Brain microvascular endothelial cell (primary cell): ENCODE measurements at places on chromosomes 13 and 19.

GRCh38 chr13:112890316-112891145 lies 78.5 kb upstream of the MCF2L start:
- DNase-seq = no peak

- DNase-seq = no peak
Observed at GRCh38 chr19:7603919-7604318, 8.3 kb downstream of the CAMSAP3 start.

DNA sequence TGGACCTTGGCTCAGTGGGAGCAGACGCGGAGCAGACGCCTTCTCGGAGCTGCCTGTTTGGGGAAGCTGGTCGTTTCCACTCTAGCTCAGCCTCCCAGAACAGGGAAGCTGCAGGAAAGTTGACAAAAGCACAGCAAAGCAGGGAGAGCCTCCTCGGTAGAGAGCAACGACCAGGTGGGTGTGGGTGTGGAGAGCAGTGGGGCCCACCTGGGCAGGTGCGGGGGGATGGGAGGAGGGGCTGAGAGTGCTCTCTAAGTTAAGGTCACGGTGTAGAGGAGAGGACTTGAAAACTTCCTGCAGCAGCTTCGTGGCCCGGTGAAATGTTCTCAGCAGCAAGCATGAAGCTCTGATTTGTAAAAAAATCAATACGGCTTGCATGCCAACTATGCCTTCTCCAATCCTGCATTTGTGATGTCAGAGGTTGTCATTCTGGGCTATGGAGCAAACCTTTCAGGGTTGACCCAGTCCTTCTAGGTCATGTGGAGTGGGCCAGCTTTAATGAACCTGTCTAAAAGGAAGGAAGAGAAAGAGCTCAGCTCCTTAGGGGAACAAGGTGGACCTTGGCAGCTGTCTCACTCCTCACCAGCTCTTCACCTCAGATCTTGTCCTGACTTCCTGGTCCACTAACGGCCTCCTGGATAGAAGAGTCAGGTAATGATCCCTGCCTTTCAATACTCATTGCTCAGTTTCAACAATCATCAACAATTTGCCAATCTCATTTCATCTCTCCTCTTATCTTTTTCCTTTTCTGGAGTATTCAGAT lies 85.8 kb upstream of the UBL3 start:
- no peak for DNase-seq

DNA sequence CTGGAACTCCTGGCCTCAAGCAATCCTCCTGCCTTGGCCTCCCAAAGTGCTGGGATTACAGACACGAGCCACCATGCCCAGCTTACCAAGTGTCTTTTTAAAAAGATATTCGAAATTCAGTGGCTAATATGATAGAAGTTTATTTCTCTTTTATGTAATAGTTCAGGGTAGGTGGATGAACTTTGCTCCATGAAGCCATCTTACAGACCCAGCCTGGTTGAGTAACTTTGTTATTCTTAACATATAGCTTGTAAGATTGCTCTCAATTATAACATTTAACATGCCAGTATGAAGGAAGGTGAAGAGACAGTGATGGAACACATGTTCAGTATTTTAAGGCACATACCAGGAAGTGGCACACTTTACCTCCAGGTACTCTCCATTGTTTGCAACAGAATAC lies 42.4 kb downstream of the ZIC2 start:
- no peak for DNase-seq

GRCh38 chr13:44664308-44664707 lies 88.2 kb upstream of the TSC22D1 start:
- no peak for DNase-seq

GRCh38 chr13:105278943-105279381 lies 1256.5 kb downstream of the EFNB2 start:
- DNase-seq = no peak

GRCh38 chr13:111253365-111253872 lies 67.0 kb upstream of the TEX29 start:
- no peak for DNase-seq

DNA sequence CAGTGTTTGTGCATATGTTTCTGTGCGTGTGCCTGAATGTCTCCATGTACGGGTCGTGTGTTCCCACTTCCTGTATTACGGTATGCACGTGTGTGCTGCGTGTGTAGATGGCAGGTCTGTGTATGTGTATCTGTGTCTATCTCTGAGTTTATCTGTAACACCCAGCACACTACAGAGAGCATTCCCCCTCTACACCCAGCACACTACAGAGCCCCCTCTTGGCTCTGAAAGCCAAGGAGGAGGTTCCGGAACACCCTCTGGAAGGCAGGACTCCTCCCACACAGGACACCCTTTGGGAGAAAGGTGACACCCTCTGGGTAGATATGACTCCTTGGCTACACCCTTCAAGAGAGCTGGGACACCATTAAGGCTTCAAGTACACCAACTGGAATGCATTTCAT lies 2.1 kb upstream of the ERFL start:
- no peak for DNase-seq

DNA sequence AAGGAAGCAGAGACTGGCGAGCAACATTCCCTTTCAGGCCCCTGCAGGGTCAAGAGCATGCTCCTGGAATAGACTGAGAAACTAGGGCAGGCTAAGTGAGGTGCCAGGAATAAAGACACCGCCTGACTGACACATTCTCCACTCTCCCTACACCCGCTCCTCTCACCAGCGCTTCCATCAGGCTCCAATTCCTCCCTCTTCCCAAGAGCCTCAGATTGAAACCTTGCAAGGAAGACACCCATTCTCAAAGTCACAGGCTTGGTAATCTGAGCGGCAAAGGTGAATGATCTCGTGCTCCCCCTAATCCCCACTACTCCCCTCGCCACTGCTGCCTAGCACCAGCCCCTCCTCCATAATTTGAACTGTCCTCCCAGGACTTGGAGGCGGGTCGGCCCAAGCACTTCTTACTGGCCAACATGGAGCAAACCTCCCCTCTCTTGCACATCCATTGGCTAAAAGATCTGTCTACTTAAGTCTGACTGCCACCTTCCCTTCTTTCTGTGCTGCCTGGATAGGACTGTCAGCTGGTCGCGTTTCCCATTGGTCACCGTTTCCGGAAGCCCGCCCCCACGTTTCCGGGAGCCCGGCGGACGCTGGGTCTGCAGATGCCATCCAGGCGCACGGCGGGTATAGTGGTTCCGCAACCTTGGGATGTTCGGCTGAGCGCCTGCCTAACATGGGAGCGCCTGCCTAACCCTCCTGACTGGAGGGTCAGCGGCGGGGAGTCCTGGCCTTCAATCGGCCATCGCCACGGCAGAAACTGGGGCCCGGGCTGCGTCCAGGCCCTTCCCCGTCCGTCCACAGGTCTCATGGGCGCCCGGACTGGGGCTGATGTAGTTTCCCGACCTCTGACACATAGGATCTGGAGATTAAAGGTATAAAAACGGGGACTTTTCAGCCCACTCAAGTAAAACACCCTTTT lies 33.6 kb downstream of the ZNF383 start:
- DNase-seq = peak; percentile 98

GRCh38 chr13:99087098-99087953 lies 109.5 kb upstream of the DOCK9 start:
- peak; percentile 73 for DNase-seq

- no peak for DNase-seq
Observed at GRCh38 chr19:5678071-5678718, 2.1 kb downstream of the MICOS13 start.

GRCh38 chr13:36997716-36998427 lies 1.3 kb downstream of the ALG5 start:
- DNase-seq = no peak

DNA sequence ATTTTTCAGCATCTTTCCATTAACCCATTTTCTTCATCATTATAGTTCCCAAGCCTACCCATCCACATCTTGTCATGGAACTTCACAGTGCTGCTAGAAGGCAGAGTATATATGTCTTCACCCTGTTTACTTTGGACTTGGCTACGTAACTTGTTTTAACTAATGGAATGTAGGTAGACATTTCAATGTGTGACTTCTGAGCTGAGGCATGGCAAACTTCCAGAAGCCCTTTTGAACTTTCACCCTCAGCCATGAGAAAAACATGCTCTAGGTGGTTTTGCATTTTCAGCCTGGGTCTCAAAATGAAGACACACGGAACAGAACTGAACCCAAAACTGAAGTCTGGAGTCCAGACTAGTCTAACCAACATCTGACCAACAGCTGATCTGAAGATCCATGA lies 3.2 kb downstream of the TEX30 start:
- no peak for DNase-seq

DNA sequence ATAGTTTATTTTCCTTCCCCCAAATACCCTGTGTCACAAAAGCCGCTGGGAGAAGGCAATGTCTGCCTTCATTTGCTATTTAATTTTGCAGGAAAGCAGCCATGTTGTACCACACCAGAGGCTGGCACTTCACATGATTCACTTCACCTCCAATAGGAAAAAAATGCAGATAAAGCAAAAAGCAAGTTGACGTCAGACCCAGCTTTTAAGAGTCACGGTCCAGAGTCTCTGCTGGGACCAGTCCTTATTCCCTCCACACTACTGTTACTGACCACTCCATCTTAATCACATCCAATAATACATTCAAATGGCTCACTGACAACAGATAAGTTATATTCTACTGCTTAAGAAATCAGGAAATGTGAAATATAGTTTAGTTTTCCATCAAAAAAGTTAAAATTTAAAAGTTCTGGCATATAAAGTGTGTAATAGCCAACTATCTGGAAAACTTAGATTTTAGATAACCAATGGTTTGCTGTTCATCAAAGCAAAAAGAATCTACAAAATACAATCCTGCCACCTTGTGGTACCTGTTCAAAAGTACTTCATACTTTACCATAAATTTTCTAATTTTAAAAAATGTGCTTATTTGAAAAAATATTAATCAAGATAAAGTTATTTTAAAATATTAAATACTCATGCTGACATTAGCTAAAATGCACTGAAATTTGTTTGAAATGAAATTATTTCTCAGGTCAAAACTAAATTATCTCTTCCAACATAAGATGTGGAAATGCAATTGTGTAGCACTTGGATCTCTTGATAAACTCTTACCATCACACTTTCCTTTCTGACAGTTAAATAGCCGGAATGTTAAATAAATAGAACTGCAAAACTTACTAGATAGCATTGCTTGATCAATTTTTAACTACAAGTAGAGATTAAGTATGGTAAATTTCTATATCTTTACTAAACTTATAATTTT lies 97.3 kb downstream of the SERP2 start:
- no peak for DNase-seq

DNA sequence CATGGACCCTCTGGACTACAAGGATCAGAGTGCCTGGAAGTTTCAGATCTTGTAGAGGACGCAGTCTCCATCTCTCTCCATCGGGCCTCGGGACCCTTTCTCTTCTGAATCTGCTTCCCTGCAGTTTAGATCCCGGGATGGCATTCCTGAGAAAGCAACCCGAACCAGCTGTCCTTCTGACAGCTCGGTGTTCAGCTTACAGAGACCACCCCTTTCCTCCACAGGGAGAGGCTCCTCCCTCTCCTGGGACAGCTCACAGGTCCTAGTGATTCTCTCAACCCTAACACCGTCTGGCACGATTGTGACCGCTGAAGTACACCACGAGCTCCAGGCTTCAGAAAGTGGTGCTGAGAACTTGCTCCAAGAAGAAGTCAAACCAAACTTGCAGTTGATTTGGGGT lies 18.2 kb downstream of the CRX start:
- no peak for DNase-seq

DNA sequence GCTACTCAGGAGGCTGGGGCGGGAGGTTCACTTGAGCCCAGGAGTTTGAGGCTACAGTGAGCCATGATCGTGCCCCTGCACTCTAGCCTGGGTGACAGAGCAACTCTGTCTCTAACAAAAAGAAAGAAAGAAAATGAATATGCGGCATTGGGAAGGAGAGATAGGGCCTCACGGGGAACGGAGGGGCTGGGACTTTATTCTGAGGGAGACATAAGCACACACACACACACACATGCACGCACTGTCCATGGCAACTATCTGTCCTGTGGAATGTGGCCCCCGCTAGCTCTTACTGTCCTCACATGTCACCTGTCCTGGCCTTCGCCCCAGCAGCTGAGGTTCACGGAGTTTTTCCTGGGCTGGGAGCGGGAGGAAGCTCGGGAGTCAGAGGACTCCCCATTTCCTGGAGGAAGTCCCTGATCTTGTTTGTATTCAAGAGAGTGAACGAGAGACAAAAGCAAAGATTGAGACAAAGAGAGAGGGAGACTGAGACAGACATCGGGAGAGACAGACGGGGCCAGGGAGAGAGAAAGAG lies 654 bp downstream of the STAP2 start:
- DNase-seq = no peak

- DNase-seq = no peak
Observed at GRCh38 chr13:43684963-43685725, 101.6 kb downstream of the ENOX1 start.

- no peak for DNase-seq
Observed at GRCh38 chr13:94765814-94766213, 53.5 kb upstream of the SOX21 start.

- no peak for DNase-seq
Observed at GRCh38 chr13:78228211-78228610, 309.6 kb upstream of the EDNRB start.

GRCh38 chr13:34523406-34523805 lies 418.7 kb upstream of the NBEA start:
- no peak for DNase-seq

DNA sequence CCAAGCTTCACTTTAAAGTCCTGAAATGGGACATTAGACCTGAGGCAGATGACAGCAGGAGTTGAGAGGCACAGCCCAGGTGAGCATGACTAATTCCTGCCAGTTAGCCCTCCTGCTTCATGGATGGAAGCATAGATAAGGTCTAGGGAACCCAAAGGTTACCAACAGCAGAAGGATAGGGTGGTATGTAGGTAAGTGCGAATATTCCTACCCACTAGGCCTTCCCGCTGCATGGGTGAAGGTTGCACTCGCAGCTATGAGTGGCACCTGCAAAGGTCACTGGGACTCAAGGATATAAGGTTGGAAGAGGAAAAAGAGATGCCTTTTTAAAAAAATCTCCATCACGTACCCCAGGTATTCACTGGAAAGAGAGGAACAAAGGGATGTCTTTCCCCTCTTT lies 12.2 kb upstream of the MLLT1 start:
- DNase-seq = no peak

- DNase-seq = no peak
Observed at GRCh38 chr13:44842158-44842557, 147.1 kb downstream of the NUFIP1 start.

DNA sequence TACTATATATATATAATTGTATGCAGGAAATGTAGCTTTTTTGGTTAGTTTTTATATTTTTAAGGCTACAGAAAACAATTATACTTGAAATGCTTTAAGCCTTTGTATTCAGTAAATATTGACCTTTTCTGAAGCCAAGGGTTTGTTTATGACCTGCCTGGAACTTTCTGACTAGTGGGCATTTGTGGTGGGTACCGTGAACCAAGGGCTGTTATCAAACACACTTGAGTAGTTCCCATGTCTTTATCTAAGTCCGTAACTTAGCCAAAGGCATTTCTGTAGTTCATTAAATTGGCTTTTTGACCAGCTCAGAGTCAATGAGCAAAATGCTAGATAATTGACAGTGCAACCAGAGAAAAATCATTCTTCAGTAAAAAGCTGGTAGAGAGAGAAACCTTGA lies 1444.2 kb upstream of the SLC10A2 start:
- no peak for DNase-seq

- no peak for DNase-seq
Observed at GRCh38 chr13:99978799-99979452, 2.7 kb upstream of the ZIC2 start.

- DNase-seq = no peak
Observed at GRCh38 chr19:49491030-49491803, 3.8 kb downstream of the RPL13A start.

GRCh38 chr13:60716313-60716712 lies 319.3 kb downstream of the TDRD3 start:
- DNase-seq = no peak

GRCh38 chr13:70960841-70961443 lies 852.7 kb upstream of the KLHL1 start:
- peak; percentile 20 for DNase-seq
